Bone marrow (tissue), 2 donors: ENCODE measurements at places on chromosomes 7 and 10.

GRCh38 chr7:158428131-158428836 lies 159.3 kb downstream of the PTPRN2 start:
- no peak for DNase-seq

- no peak for DNase-seq
Observed at GRCh38 chr10:17989908-17990767, 38.4 kb downstream of the SLC39A12 start.

DNA sequence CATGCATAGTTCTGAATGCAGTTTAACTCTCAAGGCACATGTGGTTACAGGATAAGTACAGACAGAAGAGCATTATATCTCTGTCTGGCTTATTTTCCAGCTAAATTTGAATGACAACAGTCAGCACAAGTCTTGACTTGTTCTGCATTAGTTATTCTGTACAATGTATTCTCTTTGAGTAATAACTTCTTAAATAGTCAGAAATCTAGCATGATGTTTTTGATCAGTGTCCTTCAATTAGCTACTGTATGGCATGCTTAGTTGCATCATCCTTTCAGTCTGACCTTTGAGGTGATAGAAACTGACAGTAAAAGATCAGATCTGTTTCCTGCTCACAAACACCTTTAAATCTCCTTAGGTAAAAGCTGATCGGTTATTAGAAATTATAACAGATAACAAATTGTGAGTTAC lies 118.1 kb downstream of the ARL4A start:
- DNase-seq, result no peak

DNA sequence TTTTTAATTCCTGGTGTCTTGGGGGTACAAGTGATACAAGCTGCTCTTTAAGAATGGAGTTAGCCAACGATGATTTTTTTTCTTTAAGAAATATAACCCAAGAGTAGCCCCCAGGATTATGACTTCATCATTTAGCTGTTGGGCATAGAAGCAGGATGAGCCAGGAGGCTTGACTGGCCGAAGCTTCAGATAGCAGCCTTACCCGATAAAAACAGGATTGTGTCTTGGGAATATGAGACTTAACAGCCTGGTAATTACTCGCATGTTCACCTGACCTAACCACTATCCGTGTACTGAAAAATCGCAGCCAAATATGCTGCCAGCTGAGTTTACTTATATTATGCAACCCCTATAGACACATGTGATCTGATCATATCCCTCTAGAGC lies 346.0 kb upstream of the BMPER start:
- no peak for DNase-seq

- DNase-seq, result no peak
Observed at GRCh38 chr10:1569208-1569607, 168.1 kb downstream of the ADARB2 start.
